GM23248 (cell line): ENCODE measurements at places on chromosomes 12 and 14.

- no peak for DNase-seq
Measured at GRCh38 chr14:69319911-69320310, 60.0 kb downstream of the GALNT16 start.

- DNase-seq = no peak
Measured at GRCh38 chr12:131309700-131310099, 356.0 kb downstream of the ADGRD1 start.

DNA sequence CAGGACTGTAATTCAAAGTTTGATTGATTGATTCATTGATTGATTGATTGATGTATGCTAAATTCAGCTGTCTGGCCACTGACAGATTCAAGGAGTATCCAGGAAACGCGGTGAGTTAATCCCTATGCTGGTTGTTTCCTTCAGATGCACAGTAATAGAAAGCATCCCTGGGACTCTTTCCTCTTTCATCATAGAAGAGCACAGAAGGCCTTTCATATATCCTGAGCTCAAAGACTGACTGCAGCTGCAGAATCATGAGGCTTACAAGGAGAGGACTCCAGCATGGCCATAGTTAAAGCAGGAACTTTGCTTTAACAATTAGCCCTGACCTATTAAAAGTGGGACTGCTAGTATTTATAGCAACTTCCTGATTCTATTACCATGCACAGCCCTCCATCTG is 187.7 kb upstream of the TMTC1 start:
- DNase-seq = no peak

GRCh38 chr14:67485501-67486095 is 2.9 kb downstream of the TMEM229B start:
- no peak for DNase-seq

DNA sequence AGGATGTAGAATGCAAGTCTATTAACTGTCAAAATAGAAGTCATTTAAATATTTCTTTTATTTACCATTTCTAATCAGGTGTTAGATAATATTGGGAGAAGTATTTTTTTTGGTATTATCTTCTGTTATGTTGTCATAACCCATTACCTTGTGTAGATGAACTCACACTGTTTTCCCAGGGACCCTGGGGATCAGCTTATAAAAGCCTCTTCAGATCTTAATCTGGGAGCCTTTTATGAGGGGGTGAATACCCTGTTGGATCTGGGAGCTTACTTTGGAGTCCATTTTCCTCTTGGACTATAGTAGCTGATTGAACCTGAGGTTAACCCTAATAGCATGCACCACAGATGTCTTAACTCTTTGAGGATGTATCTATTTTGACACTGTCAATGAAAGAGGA is 176.3 kb upstream of the ATP2B1 start:
- no peak for DNase-seq

GRCh38 chr14:73739174-73739898 is 25.2 kb upstream of the PNMA1 start:
- DNase-seq = no peak

DNA sequence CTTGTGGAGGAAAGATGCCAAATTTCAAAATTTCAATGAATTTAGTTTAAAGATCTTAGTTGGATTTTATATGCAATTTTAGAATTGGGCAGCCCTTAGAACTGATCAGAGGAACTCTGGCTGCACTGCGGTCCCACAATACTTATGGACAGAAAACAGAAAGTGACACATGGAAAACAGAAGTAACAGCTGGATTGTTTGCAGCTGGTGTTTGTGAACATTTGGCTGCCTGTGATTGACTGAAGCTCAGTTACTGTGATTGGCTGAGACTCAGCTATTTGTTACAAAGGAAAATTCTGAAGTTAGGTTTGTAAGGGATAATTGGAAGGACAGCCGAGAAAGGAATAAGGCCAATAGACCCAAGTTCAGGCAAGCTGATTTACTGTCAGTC is 10.0 kb upstream of the KRT86 start:
- no peak for DNase-seq

- DNase-seq = no peak
Measured at GRCh38 chr14:57362361-57362760, 28.0 kb upstream of the NAA30 start.

GRCh38 chr12:47833591-47834012 is 13.9 kb upstream of the HDAC7 start:
- DNase-seq = no peak

DNA sequence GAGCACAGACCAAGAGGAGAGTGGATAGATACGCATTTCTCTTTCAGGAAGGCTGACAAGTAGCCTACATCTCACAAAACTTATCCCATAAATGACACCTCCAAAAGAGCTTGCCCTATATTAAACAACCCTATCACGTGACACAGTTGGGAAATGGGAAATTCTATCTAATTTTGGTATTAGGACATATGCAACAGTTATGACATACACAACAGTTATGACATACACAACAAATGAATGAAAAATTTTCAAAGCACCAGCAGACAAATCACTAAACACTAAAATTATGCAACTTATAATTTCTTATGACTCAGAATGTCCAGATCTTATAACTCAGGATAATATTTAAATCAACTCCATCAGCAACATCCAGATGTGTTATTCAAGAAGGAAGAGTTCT is 54.1 kb downstream of the DUSP16 start:
- peak; percentile 69 for DNase-seq

DNA sequence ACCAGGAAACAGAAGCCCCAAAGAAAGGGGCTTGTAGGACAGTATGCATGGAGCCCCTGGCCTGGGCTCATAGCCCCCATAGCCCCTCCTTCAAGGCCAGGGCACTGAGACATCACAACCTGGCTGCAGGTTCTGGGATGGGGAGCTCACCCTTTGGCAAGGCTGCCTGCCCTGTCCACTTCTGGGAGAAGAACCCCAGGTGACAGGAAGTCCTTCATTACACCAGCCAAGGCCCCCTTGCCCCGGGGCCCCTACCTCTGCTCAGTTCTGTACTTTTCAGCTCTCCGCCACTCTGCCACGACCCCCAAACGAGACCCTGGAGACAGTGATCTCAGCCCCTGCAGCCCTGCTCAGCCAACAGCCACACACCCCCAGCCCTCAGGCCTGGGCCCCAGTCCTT is 223.2 kb upstream of the RTL1 start:
- no peak for DNase-seq

DNA sequence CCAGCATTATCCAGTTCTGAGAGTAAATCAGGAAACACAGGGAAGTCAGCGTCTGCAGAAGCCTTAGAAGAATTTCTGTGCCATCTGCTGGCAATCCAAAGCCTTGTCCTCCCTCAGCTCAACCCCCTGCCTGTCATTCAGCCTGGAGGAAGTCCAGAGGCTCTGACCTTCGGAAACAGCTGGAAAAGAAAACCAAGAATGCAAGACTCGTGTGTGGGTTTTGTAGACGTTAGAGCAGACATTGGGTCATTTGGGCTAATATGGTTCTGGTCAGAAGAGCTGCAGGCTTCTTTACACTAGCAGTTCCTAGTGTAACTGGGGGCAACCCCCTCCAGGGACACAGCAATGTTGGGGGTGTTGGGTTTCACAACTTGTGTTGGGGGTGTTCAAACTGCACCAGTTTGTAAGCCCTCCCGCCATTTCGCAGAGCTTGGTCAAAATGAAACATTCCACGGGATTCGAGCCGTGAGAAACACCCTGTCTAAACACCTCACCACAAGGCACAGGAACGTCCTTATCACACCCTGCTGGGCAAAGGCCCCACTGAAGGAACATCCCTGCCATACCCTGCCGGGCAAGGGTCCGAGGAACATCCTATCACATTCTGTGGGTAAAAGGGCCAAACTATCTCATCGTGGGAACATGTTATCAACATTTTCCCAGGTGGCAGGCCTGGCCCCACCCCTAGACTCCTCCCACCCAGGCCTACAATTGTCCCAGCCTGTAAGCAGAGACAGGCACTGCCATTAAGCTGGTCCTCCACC is 21.0 kb upstream of the SERPINA4 start:
- peak; percentile 13 for DNase-seq

GRCh38 chr14:72318648-72319047 is 386.4 kb downstream of the RGS6 start:
- no peak for DNase-seq

DNA sequence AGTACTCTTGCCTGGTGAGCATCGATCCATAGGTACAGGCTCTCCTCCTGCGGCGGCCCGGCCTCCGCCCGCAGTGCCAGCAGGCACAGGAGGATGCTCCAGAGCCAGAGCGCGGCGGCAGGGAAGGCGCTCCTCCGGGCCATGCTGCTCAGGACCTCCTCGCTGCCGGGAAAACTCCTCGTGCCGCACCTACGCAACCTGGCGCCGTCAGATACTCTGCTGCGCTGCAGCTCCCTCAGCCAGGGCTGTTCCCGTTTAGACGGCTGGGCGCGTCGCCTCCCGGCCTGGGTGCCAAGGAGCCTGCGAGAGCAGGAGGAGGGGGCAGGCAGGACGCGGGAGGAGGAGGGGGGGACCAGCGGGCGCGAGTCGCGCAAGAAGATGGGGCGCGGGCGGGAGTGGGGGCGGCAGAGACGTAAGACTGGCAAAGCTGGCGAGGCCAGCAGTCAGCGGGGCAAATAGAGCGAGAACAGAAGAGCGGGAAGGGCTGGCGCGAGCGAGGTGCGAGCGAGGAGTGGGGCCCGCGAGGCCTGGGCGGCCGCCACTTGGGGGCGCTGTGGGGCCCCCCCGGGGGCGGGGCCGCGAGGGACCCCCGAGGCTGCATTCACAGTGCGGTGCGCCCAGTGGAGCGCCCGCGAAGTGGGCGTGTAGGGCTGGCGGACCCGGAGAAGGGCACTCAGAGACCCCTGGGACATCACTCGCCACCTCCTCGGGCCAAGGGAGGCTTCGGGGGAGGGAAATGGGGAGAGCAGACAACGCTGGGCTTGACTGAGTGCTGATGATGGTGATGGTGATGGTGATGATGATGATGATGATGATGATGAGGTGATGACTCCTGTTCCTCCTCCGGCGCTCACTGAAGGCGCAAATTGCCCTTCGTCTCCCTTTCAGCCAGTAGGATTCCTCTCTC is at the start of gene WIF1:
Gene WIF1 (minus strand): TSS at position 257 of the 907 bp plus-strand sequence. CDS start 114 bp downstream, at position 143.
- peak; percentile 38 for DNase-seq

DNA sequence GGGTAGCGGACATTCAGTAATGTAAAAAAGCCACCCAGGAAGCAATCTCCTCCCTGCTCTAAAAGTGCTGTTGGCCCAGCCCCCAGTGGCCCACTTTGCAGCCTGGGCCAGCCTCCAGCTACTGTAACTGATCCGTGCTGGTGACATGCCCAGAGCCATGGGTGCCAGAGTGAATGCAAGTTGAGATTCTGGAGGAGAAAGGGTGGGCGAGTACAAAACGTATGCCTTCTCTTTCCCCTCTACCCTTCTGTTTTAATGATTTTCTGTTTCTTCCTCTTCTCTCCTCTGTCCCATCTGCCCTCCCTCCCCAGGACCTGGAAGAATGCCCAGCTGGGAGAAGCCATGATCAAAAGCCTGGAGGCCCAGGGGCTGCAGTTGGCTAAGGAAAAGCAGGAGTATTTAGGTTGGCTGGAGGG is 16.9 kb downstream of the PLEKHD1 start:
- DNase-seq = no peak

DNA sequence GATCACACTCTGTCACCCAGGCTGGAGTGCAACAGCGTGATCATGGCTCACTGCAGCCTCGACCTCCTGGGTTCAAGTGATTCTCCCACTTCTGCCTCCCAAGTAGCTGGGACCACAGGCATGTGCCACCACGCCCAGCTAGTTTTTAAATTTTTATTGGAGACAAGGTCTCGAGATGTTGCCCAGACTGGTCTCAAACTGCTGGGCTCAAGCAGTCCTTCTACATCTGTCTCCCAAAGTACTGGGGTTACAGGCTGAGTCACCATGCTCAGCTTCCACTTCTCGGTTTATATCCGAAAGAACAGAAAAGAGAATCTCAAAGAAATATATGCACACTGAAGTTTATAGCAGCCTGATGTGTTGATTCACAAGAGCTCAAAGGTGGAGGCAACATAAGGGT is 107.5 kb downstream of the SCARB1 start:
- no peak for DNase-seq

- DNase-seq = no peak
Measured at GRCh38 chr14:97361958-97362357, 564.8 kb downstream of the VRK1 start.

- DNase-seq = peak; percentile 90
Measured at GRCh38 chr14:75307700-75308379, 29.2 kb downstream of the FOS start.

DNA sequence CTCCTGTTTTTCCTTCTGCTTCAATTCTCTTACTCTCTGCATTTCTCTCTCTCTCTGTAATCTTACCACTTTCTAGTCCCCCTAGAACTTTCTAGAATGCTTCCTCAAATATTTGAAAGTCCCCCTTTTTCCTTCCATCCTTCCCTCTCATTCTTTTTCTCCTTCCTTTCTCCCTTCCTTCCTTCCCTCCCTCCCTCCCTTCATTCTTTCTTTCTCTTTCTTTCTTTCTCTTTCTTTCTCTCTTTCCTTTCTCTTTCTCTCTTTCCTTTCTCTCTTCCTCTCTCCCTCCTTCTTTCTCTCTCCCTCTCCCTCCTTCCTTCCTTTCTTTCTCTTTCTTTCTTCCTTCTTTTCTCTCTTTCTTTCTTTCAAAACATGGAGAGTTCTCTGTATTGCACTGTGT is 201.4 kb upstream of the IGF1 start:
- DNase-seq = no peak

- peak; percentile 55 for DNase-seq
Measured at GRCh38 chr12:58419905-58420304, 478.5 kb downstream of the ATP23 start.

DNA sequence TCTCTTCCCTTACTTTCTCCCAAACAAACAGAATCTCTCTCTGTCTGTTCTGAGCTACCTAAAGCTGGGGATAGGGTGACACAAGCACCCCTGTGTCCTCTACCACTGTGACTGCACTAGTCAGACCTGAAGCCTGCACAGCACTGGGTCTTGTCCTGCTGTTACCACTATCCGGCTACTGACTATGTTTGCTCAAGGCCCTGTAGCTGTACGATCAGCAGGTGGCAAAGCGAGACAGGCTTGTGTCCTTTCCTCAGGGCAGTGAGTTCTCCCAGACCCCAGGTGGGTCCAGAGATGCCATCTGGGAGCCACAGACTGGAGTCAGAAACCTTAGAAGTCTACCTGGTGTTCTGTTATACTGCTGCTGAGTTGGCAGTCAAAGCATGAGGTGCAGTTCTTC is 116.4 kb downstream of the NUBPL start:
- no peak for DNase-seq

- DNase-seq = peak; percentile 79
Measured at GRCh38 chr14:88189417-88190191, 133.5 kb downstream of the KCNK10 start.

GRCh38 chr12:95304673-95305198 is 87.1 kb downstream of the VEZT start:
- DNase-seq = peak; percentile 48

DNA sequence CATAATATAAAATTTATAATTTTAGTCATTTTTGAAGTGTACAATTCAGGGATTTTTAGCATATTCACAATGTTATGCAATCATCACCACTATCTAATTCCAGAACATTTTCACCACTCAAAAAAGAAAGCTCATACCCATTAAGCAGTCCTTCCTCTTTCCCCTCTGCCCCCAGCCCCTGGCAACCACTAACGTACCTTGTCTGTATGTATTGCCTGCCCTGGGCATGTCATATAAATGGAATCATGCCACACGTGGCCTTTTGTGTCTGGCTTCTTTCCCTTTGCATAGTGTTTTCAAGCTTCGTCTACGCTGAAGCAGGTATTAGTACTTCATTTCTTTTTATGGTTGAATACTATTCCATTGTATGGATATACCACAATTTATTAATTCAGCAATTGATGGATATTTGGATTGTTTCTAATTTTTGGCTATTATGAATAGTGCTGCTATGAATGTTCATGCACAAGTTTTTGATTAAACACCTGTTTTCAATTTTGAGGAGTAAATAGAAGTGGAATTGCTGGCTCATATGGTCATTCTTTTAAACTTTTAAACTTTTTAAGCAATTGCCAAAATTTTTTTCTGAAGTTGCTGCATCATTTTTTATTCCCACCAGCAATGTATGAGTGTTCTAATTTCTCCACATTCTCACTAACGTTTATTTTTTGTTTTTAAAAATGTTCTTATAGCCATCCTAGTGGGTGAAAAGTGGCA is 1.6 kb upstream of the SSTR1 start:
- peak; percentile 30 for DNase-seq
